Suppressor macrophage treated with lipopolysaccharide for 1 hour (primary cell): ENCODE measurements at places on chromosomes 16 and 17.

DNA sequence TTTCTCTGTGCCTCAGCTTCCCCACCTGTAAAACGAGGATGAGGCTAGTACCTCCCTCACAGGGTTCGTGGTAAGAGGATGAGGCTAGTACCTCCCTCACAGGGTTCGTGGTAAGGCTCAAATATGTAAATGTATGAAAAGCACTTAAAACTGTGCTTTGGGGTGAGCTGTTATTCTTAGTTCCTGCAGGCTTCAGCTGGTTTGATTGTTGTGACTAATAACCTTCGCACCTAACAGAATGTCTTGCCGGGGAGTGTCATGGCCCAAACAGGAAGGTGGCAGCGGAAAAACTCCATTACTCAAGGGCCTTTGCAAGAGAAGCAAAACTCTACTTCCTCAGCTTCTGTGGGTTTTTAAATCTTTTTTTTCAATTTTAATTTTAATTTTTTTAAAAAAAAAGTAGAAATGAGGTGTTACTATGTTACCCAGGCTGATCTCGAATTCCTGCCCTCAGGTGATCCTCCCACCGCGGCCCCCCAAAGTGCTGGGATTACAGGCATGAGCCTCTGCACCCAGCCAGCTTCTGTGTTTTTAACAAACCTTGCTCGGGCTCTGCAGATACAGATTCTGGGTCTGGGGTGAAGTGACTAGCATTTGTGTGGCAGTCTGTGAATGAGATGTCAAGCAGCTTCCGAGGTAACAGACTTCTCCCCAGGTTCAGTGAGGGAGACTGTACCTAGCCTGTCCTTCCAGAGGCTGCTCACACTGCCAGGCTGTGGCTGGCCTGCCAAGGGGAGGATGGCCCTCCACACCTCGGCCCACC is 103.0 kb downstream of the RAB11FIP4 start:
- DNase-seq, result peak; percentile 75

DNA sequence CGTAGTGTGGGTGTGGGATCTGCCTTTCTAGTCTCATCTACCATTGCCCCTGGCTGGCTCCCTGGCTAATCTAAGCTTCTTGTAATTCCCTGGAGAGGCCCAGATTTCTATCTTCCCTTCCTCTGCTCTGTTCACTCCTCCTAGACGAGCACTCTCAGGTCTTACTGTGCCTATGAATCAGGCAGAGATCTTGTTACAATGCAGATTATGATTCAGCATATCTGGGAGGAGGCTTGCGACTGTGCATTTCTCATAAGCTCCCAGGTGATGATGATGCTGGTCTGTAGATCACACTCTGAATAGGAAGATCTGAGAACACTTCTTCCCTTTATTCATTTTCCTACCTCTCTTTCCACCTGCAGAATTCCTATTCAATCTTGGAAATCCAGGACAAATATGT is 200.1 kb downstream of the CBLN1 start:
- DNase-seq, result no peak

- DNase-seq, result no peak
Measured at GRCh38 chr16:25487888-25488287, 203.9 kb upstream of the HS3ST4 start.

- DNase-seq, result no peak
Measured at GRCh38 chr16:56629531-56629930, 2.9 kb upstream of the MT1M start.

GRCh38 chr17:10337976-10338375 is 34.8 kb downstream of the MYH13 start:
- DNase-seq, result no peak

DNA sequence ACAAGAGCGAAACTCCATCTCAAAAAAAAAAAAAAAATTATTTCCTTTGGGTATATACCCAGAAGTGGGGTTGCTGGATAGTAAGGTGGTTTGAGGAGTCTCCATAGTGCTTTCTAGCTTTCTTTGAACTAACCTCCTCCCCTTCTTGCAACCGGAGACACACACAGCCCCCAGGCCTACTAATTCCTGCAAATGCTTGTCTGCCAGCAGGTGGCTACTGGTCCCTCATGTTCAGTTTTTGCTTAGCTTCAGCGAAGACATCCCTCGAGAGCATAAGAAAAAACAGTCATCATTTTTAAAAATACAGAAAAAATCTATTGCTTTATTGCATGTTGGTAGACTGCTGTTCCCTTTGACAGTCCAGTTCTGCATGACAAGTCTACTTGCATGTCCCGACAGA is 439.0 kb downstream of the UTP18 start:
- no peak for DNase-seq
